Foreskin keratinocyte (primary cell): ENCODE measurements at places on chromosomes 7 and 10. TPM values are rescaled to one million over a fixed set of nuclear protein-coding genes. Genes with fewer than 3 reads are reported as not detected.

GRCh38 chr7:159249671-159250070, 105.0 kb upstream of the VIPR2 start:
- DNase-seq: no peak

DNA sequence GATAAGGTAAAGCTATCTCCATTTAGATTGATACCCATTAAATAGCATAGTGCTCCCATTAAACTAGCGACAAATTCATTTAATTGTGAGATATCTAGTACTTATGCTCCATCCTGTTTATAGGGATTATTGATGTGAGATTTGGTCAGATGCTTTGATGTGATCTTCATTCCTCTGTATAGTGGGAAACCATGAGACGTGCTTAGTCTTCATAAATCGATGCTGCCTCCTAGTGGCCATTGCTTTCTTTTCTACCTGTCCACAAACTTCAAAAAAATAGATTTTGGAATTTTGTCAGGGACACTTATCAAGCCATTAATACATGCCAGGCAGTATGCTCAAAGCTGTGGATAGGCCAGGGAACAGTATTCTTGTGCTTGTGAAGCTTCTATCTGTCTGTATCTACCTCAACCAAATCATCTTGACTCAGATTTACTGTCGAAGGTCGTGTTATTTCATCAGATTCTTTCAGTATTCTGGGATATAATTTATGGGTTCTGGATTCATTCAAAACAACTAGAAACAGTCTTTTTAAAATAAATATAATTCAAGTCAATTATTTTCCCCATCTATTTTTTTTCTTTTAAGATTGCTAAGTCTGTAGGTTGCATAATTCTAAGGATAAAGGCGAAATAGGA, 12.0 kb downstream of the LSM8 start:
- DNase-seq: peak; percentile 39

- DNase-seq: peak; percentile 94
Measured at GRCh38 chr7:36659172-36659516, 65.2 kb downstream of the AOAH start.

Gene ASAH2B
- polyA plus RNA-seq: 2.7 and 3.6 TPM in 2 replicates

- DNase-seq: peak; percentile 70
Measured at GRCh38 chr7:80307227-80307856, 172.7 kb downstream of the GNAI1 start.

DNA sequence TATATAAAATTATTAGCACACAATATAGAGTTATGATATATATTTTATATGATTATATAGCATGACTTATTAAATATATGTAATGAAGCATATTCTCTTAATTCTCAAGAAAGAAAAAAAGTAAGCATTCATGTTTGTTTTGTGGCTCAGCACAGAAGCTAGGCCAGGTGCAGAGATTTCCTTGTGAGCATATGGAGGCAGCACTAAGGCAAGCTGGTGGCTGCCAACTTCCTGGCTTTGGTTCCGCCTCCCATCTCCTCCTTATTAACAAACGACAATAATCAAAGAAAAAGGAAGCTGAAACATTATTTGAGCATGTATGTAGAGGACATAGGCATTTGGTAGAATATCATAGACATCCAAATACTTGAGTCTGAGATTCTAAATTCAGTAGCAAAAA, 130.3 kb downstream of the ST7 start:
- DNase-seq: no peak

GRCh38 chr7:121069346-121070100, 81.0 kb downstream of the CPED1 start:
- DNase-seq: no peak

- DNase-seq: no peak
Measured at GRCh38 chr7:99042957-99043356, 101.0 kb downstream of the SMURF1 start.

GRCh38 chr7:142257958-142258357, at the start of gene PRSS58:
Gene PRSS58, minus strand, starts transcription at chr7:142258058. Its CDS starts 351 bp downstream, at chr7:142257707.
- DNase-seq: no peak

Gene CPA1
- not detected in 2 replicates for polyA plus RNA-seq

DNA sequence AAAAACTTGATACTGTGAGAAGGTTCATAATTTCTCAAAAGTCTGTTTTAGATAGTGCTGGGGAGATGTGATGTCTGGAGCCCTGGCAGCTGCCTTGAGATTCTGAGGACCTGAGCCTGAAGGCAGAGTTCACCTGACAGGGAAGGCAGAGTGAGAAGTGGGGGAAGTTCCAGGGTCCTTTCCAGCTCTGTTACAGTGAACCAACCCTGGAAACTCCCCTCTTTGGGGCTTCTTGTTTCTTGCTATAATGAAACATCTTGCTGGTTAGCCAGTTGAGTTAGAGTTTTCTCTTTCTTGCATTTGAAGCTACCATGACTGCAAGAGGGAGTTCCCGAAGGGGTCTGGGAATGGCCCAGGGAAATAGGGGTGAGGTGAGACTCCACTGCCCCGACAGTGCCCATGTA, 158.9 kb upstream of the TNRC18 start:
- DNase-seq: no peak

DNA sequence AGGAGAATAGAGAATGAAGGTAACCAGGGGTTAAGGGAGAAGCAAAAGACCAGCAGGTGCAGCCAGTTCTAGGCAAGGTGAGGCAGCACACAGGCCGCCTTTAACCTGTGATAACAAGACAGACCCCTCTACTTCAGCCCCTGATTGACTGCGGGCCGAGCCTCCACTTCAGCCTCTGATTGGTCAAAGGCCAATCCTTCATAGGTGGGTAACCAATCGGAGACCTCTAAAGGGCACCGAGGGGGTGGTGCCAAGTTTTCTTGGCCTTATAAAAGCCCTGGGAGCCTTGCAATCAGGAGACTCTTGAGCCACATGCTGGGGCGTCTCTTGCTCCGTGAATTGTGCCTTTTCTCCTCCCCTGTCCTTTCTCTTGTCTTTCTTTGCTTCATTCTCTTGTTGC, 98.8 kb downstream of the ELFN1 start:
- no peak for DNase-seq

GRCh38 chr7:107966711-107967110, 36.2 kb downstream of the LAMB1 start:
- DNase-seq: peak; percentile 90
